ENCODE measurements at places on chromosomes 5 and 9.

GRCh38 chr9:114911167-114911821 lies 19.1 kb downstream of the TNFSF8 start:
- H3K27ac ChIP-seq, result no peak overlapping the region

DNA sequence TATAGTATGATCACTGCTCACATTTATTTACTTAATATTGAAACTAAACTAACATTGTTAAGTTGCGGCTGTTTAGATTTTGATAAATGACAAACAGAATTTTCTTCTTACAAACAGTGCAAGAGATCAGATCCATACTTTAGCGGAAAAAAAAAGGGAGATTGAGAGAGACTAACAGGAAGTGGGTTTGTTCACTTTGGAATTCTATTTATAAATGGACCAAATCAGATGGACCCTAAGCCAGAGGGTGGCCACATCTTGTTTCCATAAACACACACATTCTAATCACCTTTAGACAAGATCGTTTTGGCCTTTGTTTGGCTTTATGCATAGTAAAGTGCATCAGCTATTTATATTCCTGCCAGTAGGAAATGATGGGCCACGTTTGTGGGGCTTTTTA lies 381.4 kb upstream of the CD180 start:
- H3K27ac ChIP-seq, result no peak overlapping the region
- peaks cover 2% of the 10 kb centered on the region for H3K27me3 ChIP-seq
- DNase-seq, result no peak
- H3K4me3 ChIP-seq, result no peak overlapping the region
- no peaks in the 10 kb centered on the region for H3K36me3 ChIP-seq
- no peaks in the 10 kb centered on the region for H3K4me1 ChIP-seq

- H3K4me3 ChIP-seq, result no peak overlapping the region
- DNase-seq, result no peak
- no peak overlapping the region for H3K27ac ChIP-seq
- H3K4me1 ChIP-seq, result no peaks in the 10 kb centered on the region
Measured at GRCh38 chr5:8676695-8677094, 807.7 kb downstream of the MTRR start.

- peaks cover 31% of the 10 kb centered on the region for H3K4me1 ChIP-seq
- no peak overlapping the region for H3K27ac ChIP-seq
- H3K4me3 ChIP-seq, result no peak overlapping the region
- H3K36me3 ChIP-seq, result peaks cover 13% of the 10 kb centered on the region
Measured at GRCh38 chr9:93111371-93112115, 15.5 kb downstream of the CARD19 start.

- no peak overlapping the region for H3K4me3 ChIP-seq
- H3K27me3 ChIP-seq, result no peaks in the 10 kb centered on the region
- no peak overlapping the region for H3K27ac ChIP-seq
- H3K36me3 ChIP-seq, result peaks cover 78% of the 10 kb centered on the region
Measured at GRCh38 chr9:131180454-131180853, 55.1 kb downstream of the NUP214 start.

DNA sequence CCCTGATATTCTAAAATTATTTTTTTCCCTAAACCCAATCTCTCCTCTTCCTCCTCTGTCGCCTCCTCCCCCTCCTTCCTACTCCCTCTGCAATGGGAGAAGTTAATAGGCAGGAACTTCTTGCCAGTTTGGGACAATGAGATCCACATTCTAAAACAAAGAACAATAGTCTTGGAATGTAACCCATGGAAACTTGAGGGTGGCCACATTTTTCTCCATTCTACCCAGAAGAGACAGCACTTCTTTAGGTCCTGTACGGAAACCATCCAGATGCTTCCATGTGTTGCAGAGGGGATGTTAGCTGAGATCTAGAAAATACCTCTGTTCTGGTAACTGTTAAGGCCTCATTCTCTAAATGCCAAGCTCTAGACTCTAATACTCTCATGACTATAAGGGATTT lies 10.0 kb downstream of the SPARC start:
- no peaks in the 10 kb centered on the region for H3K36me3 ChIP-seq
- H3K27ac ChIP-seq, result no peak overlapping the region
- no peak overlapping the region for H3K4me3 ChIP-seq

- no peak overlapping the region for H3K4me3 ChIP-seq
- no peak for DNase-seq
- H3K4me1 ChIP-seq, result no peaks in the 10 kb centered on the region
- H3K36me3 ChIP-seq, result no peaks in the 10 kb centered on the region
Measured at GRCh38 chr5:166624573-166624972, 1666.9 kb upstream of the WWC1 start.

GRCh38 chr9:6959270-6960000 lies 201.7 kb downstream of the KDM4C start:
- H3K36me3 ChIP-seq, result peaks cover 32% of the 10 kb centered on the region
- no peak for DNase-seq
- H3K4me3 ChIP-seq, result no peak overlapping the region
- H3K4me1 ChIP-seq, result peaks cover 34% of the 10 kb centered on the region

DNA sequence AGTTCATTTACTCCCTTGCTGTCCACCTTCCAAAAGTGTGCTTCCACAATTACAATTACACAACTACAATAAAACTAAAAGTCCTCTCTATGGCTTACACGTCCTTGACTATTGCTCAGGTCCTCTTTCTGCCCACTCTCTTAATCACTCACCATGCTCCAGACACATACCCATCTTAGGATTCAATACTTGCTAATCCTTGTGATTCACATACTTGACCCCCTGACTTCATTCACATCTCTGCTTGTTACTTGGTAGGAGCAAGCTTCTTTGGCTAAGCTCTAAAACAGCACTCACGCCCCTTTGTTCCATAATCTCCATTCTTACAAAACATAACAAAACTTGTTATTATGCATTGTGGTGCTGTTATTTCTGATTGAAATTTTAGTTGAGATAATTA lies 215.8 kb downstream of the EDIL3 start:
- no peak overlapping the region for H3K27ac ChIP-seq
- no peak overlapping the region for H3K4me3 ChIP-seq
- DNase-seq, result no peak
- no peaks in the 10 kb centered on the region for H3K4me1 ChIP-seq
- H3K27me3 ChIP-seq, result no peaks in the 10 kb centered on the region

GRCh38 chr5:9903801-9904200 lies 273.6 kb upstream of the TAS2R1 start:
- H3K27me3 ChIP-seq, result no peaks in the 10 kb centered on the region
- H3K4me1 ChIP-seq, result no peaks in the 10 kb centered on the region
- H3K36me3 ChIP-seq, result no peaks in the 10 kb centered on the region

GRCh38 chr9:35179347-35180280 lies 17.8 kb downstream of the UNC13B start:
- no peak for DNase-seq
- no peaks in the 10 kb centered on the region for H3K4me1 ChIP-seq
- no peaks in the 10 kb centered on the region for H3K36me3 ChIP-seq
- H3K27me3 ChIP-seq, result no peaks in the 10 kb centered on the region
- H3K27ac ChIP-seq, result no peak overlapping the region

DNA sequence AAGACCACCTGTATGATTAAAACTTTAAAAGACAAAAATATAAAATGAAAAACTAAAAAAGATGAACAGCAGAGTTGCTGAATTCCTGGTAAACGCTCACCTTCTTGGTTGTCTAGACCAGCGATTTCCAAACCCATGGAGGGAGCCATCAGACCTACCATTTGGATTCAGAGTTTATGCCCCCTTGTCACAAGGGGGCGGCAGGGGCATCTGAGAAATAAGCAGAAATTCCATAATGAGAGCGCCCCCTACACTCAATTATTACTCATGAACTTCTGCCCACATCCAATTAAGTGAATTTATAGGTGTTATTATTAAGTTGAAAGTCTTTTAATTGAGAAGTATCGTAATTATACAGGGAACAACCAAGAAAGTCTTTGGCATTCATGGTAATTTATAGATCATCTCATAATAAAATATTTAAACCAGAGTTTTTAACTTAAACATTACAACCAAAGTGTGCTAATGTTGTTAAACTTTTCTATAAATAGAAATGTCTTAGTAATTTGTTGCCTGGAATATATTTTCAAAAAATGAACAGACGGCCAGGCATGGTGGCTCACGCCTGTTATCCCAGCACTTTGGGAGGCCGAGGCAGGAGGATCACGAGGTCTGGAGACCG lies 35.2 kb upstream of the SPATA31C2 start:
- no peak overlapping the region for H3K27ac ChIP-seq
- H3K27me3 ChIP-seq, result no peaks in the 10 kb centered on the region
- no peak overlapping the region for H3K4me3 ChIP-seq
- DNase-seq, result no peak

- H3K4me3 ChIP-seq, result no peak overlapping the region
- H3K27me3 ChIP-seq, result peaks cover 11% of the 10 kb centered on the region
- DNase-seq, result no peak
- no peak overlapping the region for H3K27ac ChIP-seq
- H3K4me1 ChIP-seq, result no peaks in the 10 kb centered on the region
Measured at GRCh38 chr9:94568250-94568889, 13.5 kb downstream of the PCAT7 start.

DNA sequence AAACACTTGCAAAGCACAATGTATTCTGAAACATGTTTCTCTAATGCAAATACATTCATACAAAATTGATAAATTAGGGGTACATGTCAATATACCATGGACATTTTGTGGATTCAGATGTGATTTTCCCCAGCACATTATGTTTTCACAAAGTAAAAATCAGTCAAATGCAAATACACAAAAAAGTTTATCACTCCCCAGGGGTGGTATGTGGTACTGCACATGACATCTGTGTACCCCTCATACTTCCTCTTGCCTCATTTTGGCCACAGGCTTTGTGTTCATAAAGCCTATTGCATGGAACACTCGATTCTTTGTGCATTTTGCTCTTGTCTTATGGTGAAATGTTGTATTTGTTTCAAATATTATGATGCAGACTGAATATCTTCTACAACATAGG lies 116.8 kb upstream of the PDE4D start:
- H3K4me3 ChIP-seq, result no peak overlapping the region
- no peaks in the 10 kb centered on the region for H3K27me3 ChIP-seq
- H3K27ac ChIP-seq, result no peak overlapping the region
- no peaks in the 10 kb centered on the region for H3K36me3 ChIP-seq
- no peaks in the 10 kb centered on the region for H3K4me1 ChIP-seq

GRCh38 chr5:5025098-5025773 lies 114.9 kb upstream of the ADAMTS16 start:
- peaks cover 3% of the 10 kb centered on the region for H3K4me1 ChIP-seq
- no peaks in the 10 kb centered on the region for H3K27me3 ChIP-seq
- DNase-seq, result no peak

- no peaks in the 10 kb centered on the region for H3K36me3 ChIP-seq
- H3K4me1 ChIP-seq, result peaks cover 20% of the 10 kb centered on the region
- H3K27ac ChIP-seq, result no peak overlapping the region
- H3K4me3 ChIP-seq, result peak overlapping the region; percentile 4
Measured at GRCh38 chr5:176812269-176813259, 2.2 kb downstream of the UNC5A start.

GRCh38 chr9:120319452-120319851 lies 260.5 kb downstream of the CDK5RAP2 start:
- H3K4me3 ChIP-seq, result no peak overlapping the region
- DNase-seq, result no peak
- H3K36me3 ChIP-seq, result no peaks in the 10 kb centered on the region
- peaks cover 13% of the 10 kb centered on the region for H3K27me3 ChIP-seq

DNA sequence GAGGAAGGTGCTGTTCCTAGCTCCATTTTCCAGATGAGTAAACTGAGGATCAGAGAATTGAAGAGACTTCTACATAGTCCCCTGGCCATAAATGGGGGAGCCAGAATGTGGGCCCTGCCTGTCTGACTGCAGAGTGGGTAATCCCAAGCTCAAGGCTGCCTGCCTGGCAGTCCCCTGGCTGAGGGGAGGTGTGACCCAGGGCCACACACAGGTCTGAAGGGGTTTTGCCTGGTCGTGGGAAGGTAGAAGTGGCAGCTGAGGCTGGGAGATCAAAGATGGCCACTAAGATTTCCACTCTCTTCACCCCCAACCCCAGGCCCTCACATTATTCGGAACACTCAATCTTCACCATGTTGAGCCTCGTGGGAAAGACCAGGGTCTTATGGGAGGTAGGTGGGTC lies 176.3 kb downstream of the MACROH2A1 start:
- no peaks in the 10 kb centered on the region for H3K36me3 ChIP-seq
- peaks cover 22% of the 10 kb centered on the region for H3K27me3 ChIP-seq
- DNase-seq, result no peak
- no peak overlapping the region for H3K27ac ChIP-seq
- no peak overlapping the region for H3K4me3 ChIP-seq

DNA sequence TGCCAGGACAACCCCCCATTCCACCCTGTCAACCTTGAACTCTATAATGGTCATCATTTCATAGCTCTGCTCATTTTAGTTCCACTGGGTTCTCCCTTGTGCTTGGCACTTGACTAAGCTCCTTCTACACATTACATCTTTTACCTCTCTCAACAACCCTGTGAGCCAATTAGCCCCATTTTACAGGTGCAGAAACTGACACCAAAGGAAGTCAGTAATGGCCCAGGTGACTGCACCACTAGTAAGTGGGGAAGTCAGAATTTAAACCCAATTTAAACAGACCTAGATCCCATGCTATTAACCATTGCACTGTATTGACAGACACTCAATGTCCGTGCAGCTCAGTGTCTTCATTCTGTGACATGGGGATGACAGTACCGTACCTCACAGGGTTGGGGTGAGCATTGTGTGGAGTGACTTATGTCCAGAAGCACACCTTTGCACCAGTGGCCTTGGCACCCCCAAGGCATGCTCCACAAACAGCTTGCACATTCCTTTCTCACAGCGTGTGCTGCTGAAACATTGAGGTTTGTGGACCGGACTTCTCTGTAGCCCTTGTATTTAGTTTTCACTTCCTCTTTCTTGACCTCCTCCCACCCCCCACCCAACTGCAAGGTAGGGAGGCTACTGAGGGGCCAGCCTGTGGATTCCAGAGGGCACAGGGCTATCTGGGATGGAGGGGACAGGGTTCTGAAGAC lies 23.1 kb downstream of the IRF1 start:
- peak overlapping the region; percentile 54 for H3K27ac ChIP-seq
- H3K36me3 ChIP-seq, result peaks cover 14% of the 10 kb centered on the region
- H3K4me1 ChIP-seq, result peaks cover 91% of the 10 kb centered on the region

DNA sequence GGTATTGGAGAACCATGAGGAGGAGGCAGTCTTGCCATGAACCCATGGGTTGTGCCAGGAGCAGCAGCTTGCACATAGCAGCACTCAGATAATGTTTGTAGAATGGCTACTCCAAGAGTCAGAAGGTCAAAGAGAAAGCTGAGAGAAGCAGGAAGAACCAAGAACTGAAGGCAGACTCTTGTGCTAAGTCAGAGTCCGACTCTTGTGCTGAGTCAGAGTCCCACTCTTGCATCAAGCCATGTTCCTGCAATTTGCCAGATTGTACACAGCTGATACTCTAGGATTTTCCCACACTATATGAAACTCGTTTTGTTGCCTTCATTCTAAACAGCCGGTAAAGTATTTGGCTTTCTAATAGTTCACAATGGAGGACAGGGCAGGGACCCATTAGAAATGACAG lies 26.2 kb upstream of the HSPA9 start:
- no peak overlapping the region for H3K27ac ChIP-seq
- H3K36me3 ChIP-seq, result no peaks in the 10 kb centered on the region
- DNase-seq, result no peak
- no peak overlapping the region for H3K4me3 ChIP-seq
- H3K27me3 ChIP-seq, result peaks cover 23% of the 10 kb centered on the region

All from activated B cell treated with CpG ODN at 0.5 μM for 24 hours (primary cell).